ENCODE measurements at places on chromosomes 3 and 15.

- no peak for DNase-seq
These were observed 34.9 kb upstream of the LIMD1 start for GRCh38 chr3:45559560-45560118.

DNA sequence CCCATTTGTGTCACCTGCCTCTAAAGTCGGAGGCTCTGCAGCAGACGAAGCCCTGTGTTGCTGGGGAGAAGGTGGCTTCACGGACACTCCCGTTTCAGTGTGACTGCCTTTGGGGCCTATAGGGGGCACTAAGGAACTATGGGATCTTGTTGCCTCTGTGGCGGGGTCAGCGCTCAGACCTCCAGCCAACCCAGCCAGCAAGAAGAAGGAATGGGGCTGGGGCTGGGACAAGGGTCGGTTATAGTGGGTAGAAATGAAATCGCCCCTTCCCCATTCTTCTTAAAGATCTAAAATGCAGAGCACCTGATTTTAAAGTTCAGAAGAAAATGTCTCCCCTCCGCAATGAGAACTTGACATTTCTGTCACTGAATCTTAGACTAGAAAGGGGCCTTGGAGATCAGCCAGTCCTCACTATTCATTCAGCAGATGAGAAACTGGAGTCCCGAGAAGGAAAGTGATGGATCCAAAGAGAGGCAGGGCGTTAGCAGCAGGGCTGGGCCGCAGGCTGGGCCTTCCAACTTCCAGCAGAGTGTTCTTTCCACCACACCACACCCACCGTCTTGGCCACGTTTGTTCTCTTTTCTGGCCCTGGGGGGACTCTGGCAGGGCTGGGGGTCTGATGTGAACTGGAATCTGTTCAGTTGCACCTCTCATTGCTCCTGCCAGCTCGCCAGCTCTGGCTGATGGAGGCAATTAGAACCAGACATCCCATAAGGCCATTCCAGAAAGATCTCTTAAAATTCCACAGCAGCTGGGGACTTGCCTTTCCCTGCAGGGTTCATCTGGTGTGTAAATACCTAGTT is 195.4 kb downstream of the OPA1 start:
- peak; percentile 38 for DNase-seq

DNA sequence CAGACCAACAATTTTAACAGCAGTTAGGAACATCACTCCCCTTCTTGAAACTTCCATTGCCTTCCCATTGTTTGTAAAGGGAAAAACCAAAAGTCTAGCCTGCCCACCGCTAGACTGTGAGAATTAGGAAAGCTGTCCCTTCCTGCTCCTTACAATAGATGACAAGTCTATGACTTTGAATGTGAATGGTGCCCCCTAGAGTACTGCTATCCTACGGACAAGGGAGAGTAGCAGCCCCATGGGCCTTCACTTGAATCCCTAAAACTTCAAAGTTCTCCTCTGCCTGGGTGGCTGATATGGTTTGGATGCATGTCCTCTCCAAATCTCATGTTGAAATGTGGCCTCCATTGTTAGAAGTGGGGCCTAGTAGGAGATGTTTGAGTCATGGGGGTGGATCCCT is 41.0 kb upstream of the FSIP1 start:
- DNase-seq, result no peak

DNA sequence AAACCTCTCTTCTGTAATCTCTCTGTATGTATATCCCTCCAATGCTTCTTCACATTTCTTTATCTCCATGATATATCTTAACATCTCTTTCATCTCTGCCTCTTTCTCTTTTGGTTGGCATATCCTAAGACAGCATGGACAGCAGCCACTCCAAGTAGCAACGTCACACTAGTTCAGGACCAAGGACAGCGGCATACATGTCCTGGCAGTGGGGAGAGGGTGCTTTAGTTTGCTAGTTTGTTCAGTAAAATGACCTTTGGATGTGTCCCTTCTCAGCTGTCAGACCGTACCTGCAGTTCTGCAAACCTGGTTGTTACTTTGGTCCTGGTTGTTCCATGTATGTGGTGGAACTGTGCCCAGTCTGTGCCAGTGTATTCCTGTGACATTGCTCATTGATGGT is 225.6 kb upstream of the ROPN1 start:
- DNase-seq, result peak; percentile 29

DNA sequence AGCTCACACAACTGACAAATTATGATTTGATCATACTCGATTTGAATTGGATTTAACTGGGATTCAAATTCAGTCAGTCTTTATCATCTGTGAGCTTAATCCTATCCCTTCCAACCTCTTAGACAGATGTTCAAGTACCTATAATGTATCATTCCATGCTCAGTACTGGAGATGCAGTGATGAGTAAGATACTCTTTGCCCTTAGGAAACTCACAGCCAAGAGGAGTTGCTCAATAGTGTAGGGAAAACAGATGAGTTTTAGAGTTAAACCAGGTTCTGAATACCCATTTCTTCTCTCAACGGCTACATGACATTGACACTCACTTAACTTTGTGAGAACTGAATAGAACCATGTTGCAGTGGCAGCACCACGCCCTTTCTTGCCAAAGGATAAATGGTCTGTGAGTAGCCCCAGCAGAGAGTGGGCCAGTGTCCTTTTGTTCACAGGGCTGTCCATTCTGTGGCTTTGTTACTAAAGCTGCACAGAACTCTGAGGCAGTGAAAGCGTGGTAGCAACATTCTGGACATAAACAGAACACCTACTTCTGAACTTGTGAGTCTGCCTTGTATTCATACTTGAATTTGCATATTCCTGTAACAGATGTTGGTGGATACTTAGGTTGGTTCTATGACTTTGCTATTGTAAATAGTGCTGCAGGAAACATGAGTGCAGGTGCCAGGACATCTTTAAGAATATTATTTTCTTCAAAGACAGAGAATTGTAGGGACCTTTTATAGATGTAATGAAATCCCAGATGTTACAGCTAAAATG is 91.6 kb downstream of the RASA2 start:
- peak; percentile 58 for DNase-seq

DNA sequence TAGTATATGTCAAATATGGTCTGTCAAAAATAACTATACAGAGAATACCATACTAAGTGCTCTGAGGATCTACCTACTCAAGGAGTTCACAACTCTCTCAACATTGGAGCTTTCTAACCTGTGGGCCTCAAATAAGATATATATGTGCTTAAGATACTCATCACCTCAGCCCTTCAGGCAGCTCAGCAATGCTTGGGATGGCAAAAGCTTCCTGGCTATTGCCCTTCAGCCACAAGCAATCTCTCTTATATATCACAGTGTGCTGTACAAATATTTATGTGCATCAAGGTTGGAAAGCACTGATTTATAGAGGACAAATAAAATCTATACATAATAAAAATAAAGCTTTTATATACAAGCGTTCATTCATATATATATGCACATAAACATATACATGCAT is 40.3 kb downstream of the ICE2 start:
- DNase-seq, result no peak
